ENCODE measurements at places on chromosomes 7 and 10.

DNA sequence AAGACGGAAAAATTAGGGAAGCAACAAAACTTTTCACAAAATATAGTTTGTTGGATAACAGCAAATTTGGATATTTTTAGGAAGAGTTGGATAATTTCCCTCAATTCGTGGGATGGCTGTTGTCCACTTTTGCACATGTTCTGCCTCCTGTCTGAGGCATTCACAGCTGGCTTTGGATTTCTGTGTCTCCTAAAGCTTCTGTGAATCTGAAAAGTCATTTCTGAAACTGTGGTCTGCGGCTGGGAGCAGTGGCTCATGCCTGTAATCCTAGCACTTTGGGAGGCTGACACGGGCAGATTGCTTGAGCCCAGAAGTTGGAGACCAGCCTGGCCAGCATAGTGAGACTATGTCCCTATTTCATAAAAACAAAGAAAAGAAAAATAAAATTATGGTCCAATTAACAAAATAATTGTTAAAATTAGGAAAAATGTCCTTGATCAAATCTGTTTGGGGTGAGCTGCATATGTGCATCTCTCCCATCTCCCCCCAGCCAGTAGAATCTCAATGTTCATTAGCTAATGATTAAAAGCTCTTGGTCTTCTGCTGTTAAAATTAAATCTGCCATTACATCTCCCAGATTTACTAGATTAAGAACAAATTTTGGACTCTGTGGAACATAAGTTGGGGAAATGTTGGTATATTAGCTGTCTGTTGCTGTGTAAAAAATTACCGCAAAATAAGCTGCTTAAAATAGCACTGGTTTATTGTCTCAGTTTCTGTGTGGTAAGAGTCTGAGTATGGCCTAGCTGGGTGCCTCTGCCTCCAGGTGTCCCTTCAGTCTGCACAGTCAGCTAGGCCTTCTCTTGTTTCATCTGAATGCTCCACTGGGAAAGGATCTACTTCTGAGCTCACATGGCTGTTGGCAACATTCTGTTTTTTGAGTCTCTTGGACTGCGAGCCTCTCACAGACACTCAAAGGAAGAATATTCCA, 332.0 kb upstream of the FZD1 start:
- DNase-seq = no peak

DNA sequence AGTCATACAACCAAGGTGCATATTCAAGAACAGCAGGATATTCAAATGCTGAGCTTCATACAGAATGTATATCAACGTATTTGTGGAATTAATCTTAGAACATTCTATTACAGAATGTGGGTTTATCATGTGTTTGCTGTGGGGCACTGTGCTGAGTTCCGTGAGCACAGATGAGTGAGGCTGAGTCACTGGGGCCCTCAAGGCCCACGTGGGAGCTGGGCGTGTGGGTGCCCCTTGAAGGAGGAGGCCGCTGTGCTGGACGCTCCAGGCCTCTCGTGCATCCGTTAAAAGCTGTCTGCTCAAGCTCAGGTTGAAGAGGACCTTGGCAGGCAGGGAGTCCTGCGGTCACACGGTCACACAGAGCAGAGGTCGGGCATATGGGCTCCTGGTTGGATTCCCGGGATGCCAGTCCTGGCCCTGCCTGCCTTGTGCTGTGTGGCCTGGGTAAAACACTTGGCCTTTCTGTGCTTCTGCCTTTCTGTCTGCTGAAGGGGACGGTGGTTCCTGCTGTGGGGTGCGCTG, 70.1 kb downstream of the GLRX3 start:
- no peak for DNase-seq

DNA sequence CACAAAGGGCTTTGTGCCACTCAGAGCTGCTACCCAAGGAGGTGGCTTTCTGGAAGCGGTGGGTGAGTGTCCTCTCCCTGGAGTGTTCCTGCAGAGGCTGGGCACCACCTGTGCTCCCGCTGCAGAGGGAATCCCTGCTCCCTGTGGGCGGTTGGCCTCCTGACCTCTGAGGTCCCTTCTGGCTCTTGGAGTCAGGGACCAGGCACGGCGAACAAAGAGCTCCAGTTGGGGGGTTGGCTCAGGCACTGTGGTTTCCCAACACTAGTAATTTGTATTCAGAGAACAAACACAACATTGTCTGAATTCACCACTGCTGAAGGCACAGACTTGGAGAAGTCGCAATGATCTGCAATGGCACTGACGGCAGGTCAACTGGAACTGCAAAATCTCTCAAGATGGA, 328.9 kb downstream of the PRPF18 start:
- DNase-seq = no peak

GRCh38 chr10:98433881-98434732, 12.6 kb downstream of the HPS1 start:
- no peak for DNase-seq

GRCh38 chr10:57880446-57881227, 387.1 kb downstream of the IPMK start:
- no peak for DNase-seq

GRCh38 chr7:157384301-157384700, 47.5 kb downstream of the DNAJB6 start:
- no peak for DNase-seq

GRCh38 chr7:120521761-120522737, 249.1 kb downstream of the KCND2 start:
- DNase-seq = no peak

GRCh38 chr10:31942892-31943291, 14.3 kb upstream of the ARHGAP12 start:
- no peak for DNase-seq

GRCh38 chr7:133709036-133709880, 417.9 kb upstream of the LRGUK start:
- DNase-seq = no peak

DNA sequence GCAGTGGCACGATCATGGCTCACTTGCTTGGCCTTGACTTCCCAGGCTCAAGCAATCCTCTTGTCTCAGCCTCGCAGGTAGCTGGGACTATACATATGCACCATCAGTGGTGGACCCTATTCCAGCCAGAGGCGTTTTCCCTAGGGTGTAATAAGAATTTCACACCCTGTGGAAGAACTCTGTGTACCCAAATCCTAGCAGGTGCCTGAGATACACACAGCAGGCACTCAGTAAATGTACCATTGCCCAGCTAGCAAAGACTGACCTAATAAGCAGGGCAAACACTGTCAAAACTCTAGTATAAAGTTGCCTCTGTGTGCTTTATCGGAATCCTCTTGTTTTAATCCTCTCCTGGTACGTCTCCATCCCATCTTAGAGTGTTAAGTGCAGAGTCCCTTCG, 33.7 kb upstream of the BHLHA15 start:
- no peak for DNase-seq

- DNase-seq = no peak
Observed at GRCh38 chr10:110820321-110820814, 51.4 kb upstream of the PDCD4 start.

DNA sequence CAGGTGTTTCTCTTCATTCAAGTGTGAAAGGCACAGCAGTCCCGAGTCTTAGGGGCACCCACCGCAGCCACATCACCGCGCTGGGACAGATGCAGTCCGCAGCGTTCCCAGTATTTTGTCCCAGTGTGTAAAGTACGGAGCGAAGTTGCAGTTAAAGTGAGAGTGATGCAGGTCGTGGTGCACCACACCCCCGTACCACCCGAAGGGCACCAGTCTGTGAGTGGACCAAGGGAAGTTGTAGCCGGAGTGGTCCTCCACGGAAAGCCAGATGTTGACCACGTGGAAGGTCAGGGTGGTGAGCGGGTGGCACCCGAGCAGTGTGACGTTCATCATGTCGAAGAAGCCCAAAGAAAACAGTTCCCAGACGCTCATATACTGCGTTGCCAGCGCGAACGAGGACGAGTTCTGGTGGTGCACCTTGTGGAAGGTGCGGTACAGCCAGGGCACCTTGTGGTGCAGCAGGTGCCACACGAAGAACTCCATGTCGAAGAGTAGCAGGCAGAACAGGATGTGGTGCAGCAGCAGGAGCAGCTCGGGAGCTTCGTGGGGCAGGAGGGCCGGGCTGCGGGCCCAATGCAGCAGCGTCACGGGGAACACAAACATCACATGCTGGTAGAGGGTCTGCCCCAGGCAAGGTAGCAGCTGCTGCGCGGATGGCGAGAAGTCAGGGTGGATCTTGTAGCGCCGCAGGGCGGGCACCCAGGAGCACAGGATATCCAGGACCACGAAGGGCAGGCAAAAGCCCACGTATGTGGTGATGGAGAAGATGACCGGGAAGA, 526 bp downstream of the CH25H start:
- DNase-seq = peak; percentile 62

DNA sequence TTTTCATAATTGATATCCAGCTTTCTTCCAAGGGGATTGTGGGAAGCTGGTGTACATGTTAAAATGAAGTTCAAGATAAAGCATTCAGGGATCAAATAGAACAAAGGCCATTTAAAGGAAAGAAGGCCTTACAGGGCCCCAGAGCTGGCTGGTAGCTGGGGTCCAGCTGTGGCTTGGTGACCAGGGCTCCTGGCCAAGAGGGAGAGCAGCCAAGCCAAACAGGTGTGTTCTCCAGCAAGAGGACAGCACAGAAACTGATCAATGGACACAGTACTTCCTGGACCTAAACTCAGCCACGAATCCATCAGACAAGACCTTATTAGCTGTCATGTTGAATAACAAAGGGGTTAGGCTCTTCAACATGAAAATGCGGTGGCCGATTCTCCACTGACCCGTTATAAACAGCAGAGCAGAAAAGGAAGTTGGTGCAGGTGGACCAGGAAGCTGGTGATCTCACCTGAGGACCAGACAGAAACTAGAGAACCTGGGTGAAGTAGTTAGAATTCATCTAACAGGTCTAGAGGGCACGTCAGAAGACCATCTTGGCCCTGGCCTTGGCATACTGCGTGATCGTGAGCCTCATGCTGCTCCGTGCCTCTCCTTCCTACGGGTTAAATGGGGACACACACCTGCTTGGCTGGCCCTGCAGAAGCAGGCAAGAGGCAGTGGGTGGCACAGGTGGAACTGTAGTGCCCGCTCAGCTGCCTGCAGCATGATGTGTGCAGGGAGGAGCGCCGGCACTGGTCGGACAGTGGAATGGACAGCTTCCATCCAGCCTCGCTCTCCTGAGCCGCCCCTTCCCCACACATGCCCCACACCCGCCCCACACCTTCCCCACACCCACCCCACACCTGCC, 53.8 kb downstream of the PARP12 start:
- DNase-seq = no peak

GRCh38 chr7:82805527-82805960, 357.1 kb downstream of the PCLO start:
- DNase-seq = no peak

DNA sequence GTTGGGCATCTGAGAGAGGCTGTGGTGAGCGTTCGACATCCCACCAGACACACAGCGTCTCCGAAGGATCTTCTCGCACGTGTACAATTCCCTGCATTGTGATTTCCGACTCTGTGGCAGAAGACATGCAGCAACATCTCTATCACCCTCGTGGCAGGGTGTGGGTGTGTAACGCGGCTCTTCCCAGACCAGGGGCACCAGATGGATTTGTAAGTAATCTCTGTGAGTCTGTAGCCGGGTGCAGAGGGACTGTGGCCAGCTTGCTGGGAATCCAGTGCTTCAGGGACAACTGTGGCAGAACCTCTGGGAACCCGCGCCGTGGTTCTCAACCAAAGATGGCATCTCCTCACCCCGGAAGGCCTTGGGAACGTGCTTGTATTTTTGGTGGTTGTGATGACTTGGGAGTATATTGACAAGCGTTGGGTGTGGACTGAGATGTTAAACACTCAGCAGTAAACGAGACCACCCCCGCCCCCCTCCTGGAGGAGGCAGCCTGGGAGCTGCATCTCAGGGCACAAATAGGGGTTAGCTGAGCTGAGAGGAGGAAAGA, 21.2 kb downstream of the FOXL3 start:
- DNase-seq = no peak

DNA sequence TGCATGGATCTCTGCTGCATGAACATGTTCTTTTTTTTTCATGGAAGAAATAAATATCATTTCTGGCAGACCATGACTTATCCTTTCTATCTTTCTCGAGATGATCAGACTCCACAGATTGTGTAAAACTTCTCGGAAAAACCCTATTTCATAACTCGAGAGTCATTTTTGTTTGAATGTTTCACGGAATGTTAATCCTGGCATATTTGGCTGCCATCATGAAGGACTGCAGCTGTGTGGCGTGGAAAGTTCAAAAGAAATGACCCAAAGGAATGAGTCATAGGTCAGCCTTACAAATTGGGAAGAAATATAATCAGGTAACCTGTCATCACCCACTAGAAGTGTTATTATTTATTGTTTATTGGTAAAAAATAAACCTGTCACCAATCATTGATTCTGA, 566.8 kb downstream of the SDK1 start:
- DNase-seq = no peak

GRCh38 chr7:34603711-34604444, 54.1 kb upstream of the NPSR1 start:
- DNase-seq = no peak

DNA sequence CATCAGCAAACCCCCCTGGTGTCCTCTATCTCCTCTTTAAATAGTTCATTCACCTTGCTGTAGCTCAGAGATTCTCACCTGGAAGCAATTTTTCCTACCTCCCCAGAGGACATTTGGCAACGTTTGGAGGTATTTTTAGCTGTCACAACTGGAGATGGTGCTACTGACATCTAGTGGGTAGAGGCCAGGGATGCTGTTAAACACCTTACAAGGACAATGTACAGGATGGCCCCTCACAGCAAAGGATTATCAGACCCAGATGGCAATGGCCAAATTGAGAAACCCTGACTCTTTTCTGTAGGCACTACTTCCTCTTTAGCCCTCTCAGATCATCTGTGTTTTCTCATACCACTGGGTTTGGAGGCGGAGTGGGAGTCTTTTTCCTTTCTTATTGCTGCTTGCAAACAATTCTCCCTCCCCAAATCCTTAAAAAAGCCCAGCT, 13.2 kb upstream of the TRA2A start:
- no peak for DNase-seq

DNA sequence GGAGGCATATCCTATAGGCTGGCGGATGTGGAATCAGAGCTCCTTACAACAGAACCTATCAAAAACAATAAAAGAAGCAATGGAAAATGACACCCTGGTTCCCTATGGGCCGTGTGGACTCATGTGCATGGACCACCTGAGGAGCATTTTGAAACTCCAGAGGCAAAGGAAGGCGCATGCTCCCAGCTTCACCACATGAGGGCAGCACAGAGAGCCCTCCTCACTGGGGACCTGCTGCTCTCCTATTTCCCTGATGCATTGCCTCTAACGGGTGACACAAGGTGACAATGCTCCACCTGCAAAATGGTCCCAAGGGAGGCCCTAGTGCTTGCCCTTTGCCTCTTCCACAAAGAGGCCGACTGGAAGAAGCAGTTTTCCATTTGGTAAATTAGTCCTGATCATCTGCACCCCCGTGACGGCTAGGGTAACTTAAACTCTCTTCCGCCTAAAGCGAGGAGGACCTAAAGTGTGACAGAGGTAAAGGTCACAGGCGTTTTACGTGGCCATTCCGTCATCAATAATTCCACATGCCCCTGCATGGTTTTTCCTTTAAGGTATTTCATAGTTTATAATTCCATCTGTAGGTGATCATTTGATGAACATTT, 67.7 kb downstream of the GPAM start:
- no peak for DNase-seq

GRCh38 chr7:102931757-102932156, 19.0 kb downstream of the LRRC17 start:
- DNase-seq = no peak

DNA sequence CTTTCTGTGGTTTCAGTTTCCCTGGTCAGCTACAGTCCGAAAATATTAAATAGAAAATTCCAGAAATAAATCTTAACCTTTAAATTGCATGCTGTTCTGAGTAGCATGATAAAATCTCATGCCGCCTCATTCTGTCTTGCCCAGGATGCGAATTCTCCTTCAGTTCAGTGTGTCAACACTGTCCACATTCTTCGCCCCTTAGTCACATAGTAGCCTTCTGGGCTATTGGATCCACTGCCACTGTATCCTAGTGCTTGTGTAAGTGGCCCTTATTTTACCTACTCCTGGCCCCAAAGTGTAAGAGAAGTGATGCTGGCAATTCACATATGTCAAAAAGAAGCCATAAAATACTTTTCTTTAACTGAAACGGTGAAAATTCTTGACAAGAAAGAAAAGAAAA, 129.6 kb downstream of the ZWINT start:
- no peak for DNase-seq
